Activated B cell treated with CpG ODN at 0.5 μM for 24 hours (primary cell): ENCODE measurements at places on chromosomes 12 and 14.

GRCh38 chr14:60642270-60643140, 6.8 kb downstream of the SIX1 start:
- no peak overlapping the region for H3K27ac ChIP-seq
- H3K4me1 ChIP-seq, result peaks cover 16% of the 10 kb centered on the region
- H3K27me3 ChIP-seq, result peaks cover 78% of the 10 kb centered on the region
- no peaks in the 10 kb centered on the region for H3K36me3 ChIP-seq
- DNase-seq, result no peak

- no peak overlapping the region for H3K4me3 ChIP-seq
- no peaks in the 10 kb centered on the region for H3K27me3 ChIP-seq
- no peaks in the 10 kb centered on the region for H3K4me1 ChIP-seq
These were observed 126.0 kb downstream of the PPFIA2 start for GRCh38 chr12:81633127-81633526.

GRCh38 chr14:89947344-89947743, 7.2 kb downstream of the EFCAB11 start:
- DNase-seq, result no peak
- no peaks in the 10 kb centered on the region for H3K4me1 ChIP-seq
- no peaks in the 10 kb centered on the region for H3K27me3 ChIP-seq
- no peak overlapping the region for H3K4me3 ChIP-seq
- H3K36me3 ChIP-seq, result peaks cover 30% of the 10 kb centered on the region

DNA sequence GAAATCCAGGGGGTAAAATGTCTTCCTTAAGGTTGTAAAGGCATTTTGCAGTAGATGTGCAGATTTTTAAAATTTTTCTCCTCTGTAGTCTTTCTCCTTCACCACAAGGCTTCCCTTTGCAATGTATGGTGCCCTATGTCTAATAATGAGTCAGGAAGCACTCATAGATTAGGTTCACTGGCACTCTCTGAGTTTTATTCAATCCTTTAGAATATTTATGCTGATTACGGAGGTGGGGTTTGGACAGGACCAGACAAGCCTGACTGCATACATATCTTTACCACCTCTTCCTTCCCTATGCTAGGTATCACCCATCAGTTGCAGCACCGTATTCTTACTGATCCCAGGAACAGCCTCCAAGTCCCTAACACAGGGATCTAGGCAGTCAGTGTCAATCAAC, 99.5 kb downstream of the NEDD1 start:
- H3K4me3 ChIP-seq, result no peak overlapping the region
- no peak for DNase-seq

DNA sequence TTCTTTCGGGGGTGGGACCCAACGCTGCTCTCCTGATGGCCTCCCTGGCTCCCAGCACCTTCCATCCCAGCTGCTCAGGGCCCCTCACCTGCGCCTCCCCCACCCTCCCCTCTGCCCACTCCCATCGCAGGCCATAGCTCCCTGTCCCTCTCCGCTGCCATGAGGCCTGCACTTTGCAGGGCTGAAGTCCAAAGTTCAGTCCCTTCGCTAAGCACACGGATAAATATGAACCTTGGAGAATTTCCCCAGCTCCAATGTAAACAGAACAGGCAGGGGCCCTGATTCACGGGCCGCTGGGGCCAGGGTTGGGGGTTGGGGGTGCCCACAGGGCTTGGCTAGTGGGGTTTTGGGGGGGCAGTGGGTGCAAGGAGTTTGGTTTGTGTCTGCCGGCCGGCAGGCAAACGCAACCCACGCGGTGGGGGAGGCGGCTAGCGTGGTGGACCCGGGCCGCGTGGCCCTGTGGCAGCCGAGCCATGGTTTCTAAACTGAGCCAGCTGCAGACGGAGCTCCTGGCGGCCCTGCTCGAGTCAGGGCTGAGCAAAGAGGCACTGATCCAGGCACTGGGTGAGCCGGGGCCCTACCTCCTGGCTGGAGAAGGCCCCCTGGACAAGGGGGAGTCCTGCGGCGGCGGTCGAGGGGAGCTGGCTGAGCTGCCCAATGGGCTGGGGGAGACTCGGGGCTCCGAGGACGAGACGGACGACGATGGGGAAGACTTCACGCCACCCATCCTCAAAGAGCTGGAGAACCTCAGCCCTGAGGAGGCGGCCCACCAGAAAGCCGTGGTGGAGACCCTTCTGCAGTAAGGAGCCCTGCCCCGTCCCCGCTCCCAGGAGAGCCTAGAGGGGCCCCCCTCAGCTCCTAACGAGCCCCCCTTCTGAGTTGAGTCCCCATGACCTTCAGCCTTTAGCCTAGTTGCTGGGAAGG, at the start of gene HNF1A:
TSS of gene HNF1A (plus strand) at position 248 of the 924 bp plus-strand sequence. CDS start at position 474, 226 bp downstream.
- no peak within 1 kb of the TSS for H3K4me3 ChIP-seq
- DNase-seq, result no peak
- no peak within 1 kb of the TSS for H3K27ac ChIP-seq
- H3K27me3 ChIP-seq, result no peaks in the 10 kb centered on the region
- no peaks in the 10 kb centered on the region for H3K36me3 ChIP-seq

DNA sequence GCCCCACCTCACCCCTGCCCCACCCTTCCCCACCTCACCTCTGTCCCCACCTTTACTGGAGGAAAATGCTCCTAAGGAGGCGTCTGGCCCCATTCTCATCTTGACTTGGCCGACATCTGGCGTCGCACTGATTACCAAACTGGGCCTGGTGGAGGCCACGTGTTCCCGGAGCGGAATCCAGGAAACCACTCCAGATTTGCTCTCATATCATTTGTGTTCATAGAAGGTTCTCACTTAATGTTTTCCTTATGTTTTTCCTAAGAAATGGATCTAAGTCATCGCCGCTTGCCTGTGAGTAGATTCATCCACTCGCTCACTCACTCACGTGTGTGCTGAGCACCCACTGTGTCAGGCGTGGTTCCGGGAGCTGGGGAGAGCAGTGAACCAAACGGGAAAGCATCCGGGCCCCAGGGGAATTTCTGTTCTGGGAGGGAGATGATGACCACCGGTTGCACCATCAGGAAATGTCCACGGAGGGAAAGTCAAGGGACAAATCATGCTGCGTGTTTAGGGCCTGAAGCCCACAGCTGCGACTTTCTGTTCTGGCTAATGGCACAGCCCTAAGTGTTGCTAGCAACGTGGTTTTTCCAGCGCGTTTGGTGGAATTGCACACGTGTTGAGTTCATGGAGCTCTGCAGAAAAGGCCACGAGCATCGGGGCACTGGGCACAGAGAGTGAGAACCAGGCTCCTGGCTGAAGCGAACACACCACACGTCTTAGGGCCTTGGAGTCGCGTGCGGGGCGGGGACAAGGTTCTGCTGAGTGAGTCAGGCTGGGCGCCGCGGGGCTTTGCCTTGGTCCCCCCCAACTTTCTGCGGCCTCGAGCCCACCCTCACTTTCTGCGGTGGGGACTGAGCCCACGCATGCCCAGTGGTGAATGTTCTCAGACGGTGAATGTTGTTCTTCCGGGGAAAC, 57.7 kb downstream of the ADGRD1 start:
- H3K27me3 ChIP-seq, result no peaks in the 10 kb centered on the region
- H3K27ac ChIP-seq, result no peak overlapping the region
- no peaks in the 10 kb centered on the region for H3K36me3 ChIP-seq
- DNase-seq, result no peak
- H3K4me3 ChIP-seq, result no peak overlapping the region
- no peaks in the 10 kb centered on the region for H3K4me1 ChIP-seq
